ENCODE measurements at places on chromosomes 6 and 20.

DNA sequence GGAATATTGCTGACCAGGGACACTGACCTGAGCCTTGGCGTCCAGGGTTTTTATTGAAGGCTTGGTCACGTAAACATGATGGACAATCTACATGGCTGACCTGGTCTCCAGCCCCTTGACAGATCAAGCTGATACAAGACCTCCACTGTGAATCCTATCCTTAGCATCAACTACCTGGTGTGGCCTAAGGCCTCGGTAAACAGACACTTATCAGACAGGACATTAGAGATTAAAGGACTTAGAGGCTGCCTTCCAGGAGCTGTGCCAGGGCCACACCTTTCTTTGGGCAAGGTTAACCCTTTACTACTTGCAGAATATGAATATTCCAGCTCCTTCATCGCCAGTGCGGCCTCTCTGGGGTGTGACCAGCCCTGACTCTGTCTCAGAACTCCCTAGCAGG lies 104.9 kb upstream of the FOXA2 start:
- no peak for DNase-seq

- peak; percentile 93 for DNase-seq
Measured at GRCh38 chr20:21607971-21608725, 94.3 kb upstream of the NKX2-2 start.

DNA sequence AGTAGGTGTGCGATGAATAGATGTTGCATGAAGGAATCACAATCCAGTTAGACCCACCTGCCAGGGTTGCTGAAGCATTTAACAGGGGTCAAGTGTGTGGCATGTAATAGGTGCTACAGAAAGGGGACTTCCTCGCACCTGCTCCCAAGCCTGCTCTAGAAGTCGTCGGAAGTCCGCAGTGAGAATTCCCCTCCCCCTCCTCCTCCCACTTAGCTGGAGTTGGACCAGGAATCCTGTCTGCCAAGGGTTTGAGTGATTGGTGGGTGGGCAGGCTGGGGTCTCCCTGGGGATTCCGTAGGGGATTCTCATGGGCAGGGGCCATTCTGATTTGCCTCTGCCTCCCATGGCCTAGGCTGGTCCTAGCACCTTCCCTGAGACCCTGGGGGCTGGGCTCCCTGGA lies 10.3 kb downstream of the SCRT2 start:
- no peak for DNase-seq

DNA sequence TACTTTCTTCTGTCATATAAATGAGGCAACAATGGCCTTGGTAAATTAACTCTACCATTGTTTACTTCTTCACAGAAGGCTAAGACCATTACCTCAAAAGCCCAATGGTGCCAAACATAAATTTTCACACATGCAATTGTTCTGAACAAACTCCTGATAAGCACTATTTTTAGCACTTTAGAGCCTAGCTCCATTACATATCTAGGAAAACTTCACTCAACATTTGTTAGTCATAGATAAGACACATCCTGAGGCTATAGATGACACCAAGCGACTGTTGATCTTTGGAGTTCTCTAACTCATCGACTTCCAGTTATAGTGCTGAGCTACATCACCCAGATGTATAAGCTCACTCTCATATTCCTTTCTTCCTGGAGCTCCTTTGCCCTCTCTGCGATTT lies 245.9 kb downstream of the EYS start:
- DNase-seq, result no peak

DNA sequence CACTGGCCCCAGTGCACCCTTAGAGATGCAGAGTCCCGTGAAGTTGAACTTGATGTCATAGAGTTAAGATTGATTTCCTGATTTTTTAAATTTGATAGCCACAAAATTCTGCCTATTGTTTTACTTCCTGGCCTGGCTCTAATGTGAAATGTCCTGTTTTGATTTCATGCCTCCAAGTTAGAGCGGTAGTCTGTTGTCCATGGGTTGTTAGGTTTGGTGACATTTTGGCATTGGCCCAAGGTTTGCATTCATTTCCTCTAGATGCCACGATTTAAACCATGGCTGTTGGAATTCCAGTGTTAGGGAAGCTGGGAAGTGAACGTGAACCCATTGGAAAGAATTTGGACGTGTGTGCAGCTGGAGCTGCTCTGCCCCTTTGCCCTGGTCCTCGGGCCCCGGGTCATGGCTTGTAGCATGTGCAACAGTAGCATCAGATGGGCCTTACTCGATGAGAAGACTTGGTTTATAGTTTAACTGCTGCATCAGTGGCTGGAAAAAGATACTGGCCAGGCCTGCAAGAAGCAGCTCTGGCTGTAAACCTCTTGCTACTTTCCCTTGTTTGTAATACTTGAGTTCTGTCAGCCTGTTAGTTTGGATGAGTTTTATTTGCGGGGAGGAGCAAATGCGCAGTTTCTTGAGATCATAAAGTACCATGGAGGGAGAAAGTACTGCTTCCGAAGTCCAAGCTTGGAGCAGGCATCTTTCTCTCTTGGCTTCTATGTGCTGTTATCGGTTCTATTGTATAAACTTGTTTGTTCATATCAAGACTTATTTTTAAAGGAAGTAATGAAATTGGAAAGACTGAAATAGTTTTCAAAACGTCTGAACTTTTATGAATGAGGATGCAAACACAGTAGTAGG lies 121.4 kb upstream of the CLDN20 start:
- DNase-seq, result no peak

GRCh38 chr6:160634706-160635105 lies 29.4 kb downstream of the LPA start:
- no peak for DNase-seq

DNA sequence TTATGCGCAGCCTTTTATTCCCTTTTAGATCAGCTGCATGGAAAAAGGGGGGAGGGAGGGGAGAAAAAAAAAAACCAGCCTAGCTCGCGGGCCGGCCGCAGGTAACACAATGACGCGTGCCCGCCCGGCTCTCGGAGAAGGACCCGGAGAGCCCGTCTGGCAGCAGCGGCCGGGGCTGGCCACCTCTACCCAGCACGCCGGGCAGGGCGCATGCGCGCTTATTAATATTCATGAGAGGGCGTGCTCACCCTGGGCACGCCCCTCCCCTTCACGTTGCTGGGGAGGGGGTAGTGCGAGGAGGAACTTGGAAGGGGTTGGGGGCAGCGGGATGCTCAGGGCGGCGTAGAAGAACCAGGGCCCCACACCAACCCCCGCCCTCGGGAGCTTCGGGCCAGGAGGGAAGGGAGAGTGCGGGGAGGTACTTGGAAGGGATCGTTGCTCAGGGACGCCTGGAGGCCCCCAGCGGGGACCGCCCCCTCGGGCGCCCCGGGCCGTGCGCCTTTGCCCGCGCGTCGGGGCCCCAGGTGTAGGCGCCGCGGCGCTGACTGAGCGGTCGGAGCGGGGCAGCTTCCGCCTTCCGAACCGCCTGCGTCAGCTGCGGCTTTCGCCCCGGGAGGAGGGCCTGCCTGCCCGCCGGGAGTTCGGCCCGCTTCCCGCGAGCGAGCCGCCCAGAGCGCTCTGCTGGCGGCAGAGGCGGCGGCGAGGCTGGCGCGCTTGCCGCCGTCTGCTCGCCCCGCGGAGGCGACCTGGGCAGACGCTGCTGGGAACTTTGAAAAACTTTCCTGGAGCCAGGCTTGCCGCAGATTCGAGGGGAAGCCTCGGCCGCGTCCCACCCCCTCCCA lies at the start of gene JAG1:
JAG1 (minus strand) TSS at position 158 of the 842 bp plus-strand sequence. CDS start 469 bp downstream, outside the sequence.
- peak; percentile 91 for DNase-seq

- DNase-seq, result no peak
Measured at GRCh38 chr20:19915111-19915798, 101.9 kb upstream of the NAA20 start.

GRCh38 chr6:26157251-26158075 lies 70.2 kb downstream of the HFE start:
- no peak for DNase-seq

DNA sequence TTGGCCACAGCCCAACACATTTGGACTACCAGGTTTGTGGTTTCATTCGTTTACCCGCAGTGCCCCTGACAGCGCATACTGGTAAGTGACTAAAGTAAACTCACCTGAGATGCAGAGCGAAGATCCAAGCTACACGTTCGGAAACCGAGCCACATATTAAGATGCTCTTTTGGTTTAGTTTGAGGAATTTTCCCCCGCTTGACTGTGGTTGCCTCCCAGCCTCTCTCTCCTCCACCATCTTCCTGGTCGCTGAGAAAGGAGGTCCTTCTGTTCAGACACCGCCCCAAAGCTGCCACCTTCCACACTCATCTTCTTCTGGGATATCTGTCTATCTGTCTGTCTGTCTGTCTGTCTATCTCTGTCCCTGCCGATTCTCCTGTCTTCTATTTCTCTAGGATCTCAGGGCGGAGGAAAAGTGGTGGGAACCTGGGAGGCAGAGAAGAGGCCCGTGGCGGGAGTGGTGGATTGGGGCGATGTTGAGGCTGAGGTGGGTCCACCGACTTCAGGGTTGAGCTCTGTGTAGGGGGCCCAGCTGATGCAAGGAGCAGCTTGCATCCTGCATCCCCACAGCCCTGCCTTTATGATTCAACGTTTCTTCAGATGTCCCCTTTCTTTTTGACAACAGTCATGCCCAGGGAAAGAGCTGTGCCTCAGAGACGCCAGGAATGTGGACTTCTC lies 196.9 kb upstream of the ZNF184 start:
- no peak for DNase-seq

DNA sequence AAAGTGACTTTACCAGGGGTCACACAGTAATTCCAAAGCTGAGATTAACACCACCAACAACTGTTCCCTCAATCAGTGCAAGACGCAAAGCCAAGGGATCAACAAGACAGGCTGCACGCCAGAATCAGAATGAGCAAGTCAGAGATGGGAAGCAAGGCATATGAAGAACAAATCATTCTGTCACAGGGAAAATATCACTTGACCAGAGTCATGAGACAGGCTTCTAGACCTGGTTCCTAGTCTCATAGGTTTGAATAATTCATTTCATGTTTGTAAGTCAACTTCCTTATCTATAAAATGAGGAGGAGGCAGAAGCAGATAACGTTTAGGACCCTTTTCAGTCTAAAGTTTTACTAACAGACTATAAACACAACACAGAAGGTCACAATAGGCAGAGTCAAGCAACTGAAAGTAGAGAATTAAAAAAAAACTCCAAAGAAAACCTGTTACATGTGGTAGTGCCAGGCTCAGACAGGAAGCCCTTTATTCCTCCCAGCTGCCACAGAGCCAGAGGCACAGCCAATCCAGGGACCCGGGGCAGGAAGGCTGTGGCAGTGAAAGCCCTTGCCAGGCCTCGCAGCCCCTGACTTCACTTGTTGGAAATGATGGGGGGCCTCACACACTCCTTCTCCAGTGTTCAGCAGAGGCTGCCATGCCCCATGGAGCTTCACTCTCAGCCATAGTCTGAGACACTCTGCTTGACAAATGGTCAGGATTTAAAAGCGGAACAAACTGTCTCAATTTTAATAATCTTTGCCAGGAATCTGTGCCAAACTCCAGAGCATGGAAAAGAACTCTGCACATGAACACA lies 29.2 kb upstream of the DST start:
- DNase-seq, result peak; percentile 78

GRCh38 chr6:21900730-21901129 lies 307.2 kb downstream of the SOX4 start:
- DNase-seq, result no peak

DNA sequence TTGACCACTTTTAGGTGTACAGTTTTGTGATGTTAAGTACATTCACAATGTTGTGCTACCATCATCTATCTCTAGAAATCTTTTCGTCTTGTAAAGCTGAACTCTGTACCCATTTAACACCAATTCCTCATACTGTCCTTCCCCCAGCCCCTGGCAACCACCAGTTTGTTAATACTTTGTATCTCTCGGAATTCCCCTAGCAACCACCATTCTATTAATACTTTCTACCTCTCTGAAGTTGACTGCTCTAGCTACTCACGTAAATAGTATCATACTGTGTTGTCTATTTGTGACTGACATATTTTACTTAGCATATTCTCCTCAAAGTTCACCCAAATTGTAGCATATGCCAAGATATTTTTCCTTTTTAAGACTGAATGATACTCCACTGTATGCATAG lies 82.3 kb upstream of the CLDN20 start:
- DNase-seq, result no peak

- no peak for DNase-seq
Measured at GRCh38 chr6:101011186-101011585, 130.1 kb upstream of the ASCC3 start.

- no peak for DNase-seq
Measured at GRCh38 chr6:49649988-49650387, 13.3 kb upstream of the RHAG start.

DNA sequence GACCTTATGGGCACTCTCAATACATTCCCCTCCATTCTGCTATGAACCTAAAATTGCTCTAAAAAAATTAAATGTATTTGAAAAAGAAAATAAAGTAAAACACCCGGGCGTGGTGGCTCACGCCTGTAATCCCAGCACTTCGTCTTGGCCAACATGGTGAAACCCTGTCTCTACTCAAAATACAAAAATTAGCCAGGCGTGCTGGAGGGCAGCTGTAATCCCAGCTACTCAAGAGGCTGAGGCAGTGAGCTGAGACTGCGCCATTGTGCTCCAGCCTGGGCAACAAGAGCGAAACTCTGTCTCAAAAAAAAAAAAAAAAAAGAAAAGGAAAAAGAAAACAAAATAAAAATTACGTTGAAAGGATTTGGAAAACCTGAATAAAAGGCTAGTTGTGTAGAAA lies 60.5 kb downstream of the CD164 start:
- DNase-seq, result no peak

GRCh38 chr20:35117196-35117595 lies 24.6 kb upstream of the TRPC4AP start:
- DNase-seq, result no peak

DNA sequence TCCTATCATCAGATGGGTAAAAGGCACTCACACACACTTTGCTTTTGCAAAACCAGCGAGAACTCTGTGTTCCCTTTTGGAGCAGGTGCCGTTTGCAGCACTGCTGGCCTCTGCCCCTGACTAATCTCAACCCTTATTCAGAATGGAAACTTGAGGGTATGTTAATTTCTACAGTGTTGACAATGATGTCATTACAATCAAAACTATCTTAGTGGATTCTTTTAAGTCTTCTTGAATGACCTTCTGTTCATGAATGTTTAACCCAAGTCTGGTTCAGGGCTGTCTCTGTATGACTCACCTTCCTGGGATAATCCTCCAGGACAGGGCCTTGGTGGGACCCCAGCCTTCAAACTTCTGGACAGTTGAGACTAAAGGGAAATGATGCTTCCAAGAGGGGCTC lies 197.9 kb downstream of the CDH4 start:
- peak; percentile 24 for DNase-seq

- DNase-seq, result no peak
Measured at GRCh38 chr6:90466154-90466940, 120.5 kb downstream of the MAP3K7 start.

- no peak for DNase-seq
Measured at GRCh38 chr20:39433466-39433865, 471.3 kb downstream of the DHX35 start.

- no peak for DNase-seq
Measured at GRCh38 chr6:137892271-137892708, 25.2 kb downstream of the TNFAIP3 start.

GRCh38 chr6:129497481-129498441 lies 212.2 kb downstream of the ARHGAP18 start:
- no peak for DNase-seq

- no peak for DNase-seq
Measured at GRCh38 chr6:166932116-166932515, 24.2 kb downstream of the RNASET2 start.

GRCh38 chr20:1195226-1195625 lies 8.0 kb upstream of the C20orf202 start:
- DNase-seq, result no peak

All from head of caudate nucleus (tissue), 42 donors.